ENCODE measurements at places on chromosomes 13 and 19.

DNA sequence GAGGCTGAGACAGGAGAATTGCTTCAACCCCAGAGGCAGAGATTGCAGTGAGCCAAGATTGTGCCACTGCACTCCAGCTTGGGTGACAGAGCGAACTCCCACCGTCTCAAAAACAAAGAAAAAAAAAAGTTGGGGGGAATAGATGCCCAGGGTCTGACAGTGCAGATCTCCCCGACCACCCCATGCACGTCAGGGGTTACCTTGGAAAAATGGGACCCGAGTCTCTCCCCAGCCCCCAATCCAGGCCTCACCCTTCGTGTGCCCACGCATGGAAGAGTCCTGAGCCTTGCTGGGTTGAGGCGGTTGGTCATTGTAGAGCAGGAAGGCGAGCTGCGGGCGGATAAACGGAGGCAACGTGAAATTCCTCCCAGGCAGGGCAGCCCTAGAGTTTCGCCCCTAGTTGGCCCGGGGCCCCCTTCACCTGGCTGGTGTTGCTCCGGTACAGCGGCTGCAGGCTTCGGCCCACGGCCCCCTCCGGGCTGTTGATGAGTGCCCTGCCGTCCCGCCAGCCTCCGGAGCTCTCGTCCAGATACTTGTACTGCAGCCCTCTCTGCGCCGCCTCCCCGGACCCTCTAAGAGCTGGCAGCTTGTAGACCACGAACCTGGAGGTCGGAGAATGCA, 588 bp downstream of the DNASE2 start:
- DNase-seq = peak; percentile 51

GRCh38 chr19:17646441-17646840, 41.7 kb downstream of the UNC13A start:
- DNase-seq = no peak

GRCh38 chr13:33228648-33229445, 56.7 kb downstream of the STARD13 start:
- peak; percentile 49 for DNase-seq

GRCh38 chr13:50950849-50951248, 41.3 kb downstream of the RNASEH2B start:
- no peak for DNase-seq

- no peak for DNase-seq
Observed at GRCh38 chr19:34484328-34484727, 2.8 kb downstream of the WTIP start.

DNA sequence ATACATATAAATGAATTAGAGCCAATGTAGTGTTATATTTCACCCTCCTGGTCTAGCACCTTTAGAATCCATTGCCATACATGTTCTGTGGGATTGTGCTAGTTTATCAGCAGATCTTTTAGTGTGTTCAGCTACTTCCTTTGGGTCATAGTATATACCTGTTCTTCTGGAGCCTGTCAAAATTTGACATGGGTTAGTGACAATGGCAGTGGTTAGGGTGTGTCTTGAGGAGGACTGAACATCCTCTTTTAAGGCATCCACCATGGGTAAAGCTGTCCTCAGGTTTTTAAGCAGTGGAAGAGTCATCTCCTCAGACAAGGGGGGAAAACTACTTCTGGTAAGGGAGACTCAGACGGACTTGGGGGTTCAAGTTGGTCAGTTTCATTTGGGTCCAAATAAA, 29.4 kb downstream of the DNAJC3 start:
- DNase-seq = no peak

DNA sequence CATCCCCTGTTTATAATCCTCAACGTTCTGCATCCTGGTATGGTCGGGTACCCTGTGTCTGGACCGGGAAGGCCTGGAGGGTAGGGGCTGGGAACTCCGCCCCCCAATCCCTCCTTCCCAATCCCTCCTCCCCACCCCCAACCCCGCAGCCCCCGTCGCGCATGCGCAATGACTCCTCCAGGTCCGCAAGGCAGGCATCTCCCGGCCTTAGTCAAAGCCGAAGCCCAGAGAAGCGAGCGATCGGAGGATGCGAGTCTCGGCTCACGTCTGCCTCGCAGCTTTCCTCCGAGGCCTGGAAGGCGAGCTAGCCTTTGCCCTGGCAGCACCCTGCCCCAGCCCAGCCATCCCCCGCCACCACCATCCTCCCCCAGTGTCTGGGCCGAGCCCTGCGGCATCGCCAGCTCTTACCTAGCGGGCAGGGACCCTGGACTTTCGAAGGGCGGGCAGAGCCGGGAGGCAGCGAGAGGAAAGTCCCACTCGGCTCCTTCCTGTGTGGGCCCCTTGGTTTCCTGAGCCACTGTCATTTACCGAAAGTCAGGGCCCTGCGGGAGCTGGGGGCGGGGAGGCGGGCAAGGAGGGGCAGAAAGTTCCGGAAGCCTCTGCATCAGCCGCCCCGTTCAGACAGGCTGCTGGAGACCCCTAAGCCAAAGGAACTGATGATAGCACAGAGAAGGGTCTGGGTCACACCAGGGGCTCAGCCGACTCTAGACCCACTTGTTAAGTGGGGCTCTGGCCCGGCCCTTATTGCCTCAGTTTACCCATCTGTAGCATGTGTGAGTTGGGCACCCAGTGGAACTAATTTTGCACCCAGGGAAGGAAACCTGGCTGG, at the start of gene JAK3:
TSS of gene JAK3 (minus strand) at position 445 of the 829 bp plus-strand sequence. CDS start 3,565 bp downstream, outside the sequence.
- peak; percentile 94 for DNase-seq

DNA sequence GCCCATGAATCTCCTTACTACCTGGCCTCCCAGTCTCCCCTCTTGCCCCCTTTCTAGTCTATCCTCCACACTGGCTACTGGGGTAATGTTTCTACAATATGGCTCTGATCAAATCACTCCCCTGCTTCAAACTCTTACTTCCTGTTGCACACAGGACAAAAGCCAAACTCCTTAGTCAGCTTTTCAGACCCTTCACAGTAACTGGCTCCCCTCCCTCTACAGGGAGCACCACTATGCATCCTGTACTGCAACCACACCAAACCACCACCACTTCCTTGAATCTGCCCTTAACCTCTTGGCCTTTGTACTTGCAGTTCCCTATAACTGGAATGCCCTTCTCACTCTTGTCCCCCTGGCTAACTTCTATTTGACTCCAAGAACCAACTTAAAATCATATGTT, 32.2 kb downstream of the DEDD2 start:
- DNase-seq = no peak

DNA sequence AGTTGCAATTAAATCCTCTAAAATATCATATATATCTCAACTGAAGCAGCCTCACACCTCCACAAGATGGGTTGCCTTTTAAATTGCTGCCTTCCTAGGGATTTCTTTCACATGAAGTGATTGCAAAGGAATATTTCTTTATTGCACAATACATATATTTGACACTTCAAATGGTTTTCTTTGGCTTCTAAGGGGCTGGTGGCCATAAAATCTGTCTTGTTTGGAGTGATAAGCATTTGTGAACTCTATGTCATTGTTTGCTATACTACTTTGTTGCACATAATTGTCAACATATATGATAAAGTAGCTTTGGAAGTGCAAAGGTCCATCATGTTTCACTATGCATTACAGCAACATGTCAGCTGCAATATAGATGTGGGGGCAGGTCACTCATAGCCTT, 2380.9 kb downstream of the PCDH9 start:
- DNase-seq = no peak

DNA sequence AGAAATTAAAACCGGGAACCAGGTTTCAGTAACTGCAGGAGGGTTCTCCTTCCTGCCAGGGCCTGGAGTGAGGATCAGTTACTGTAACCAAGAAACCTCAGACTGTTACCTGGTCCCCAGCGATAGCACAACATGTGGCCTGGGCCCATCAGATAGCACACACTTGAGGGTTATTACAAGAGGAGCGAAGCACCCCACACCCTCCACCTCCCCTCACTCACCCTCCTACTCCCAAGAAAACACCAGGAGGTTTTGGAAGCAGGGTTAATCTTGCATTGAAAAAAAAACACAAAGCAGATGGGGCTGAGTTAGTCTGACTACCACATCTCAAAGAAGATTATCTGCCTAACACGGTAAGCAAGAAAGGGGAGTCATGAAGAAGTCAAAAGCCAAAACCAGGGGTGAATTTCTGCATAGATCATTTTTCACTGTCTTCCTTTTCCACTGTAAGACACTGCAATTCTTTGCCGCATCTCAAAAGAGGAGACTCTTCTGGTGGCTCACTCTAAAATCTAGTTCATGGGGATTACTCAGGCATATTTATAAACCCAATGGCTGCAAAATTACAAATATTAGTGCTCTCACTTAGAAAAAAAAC, 75.9 kb upstream of the DOCK9 start:
- no peak for DNase-seq

DNA sequence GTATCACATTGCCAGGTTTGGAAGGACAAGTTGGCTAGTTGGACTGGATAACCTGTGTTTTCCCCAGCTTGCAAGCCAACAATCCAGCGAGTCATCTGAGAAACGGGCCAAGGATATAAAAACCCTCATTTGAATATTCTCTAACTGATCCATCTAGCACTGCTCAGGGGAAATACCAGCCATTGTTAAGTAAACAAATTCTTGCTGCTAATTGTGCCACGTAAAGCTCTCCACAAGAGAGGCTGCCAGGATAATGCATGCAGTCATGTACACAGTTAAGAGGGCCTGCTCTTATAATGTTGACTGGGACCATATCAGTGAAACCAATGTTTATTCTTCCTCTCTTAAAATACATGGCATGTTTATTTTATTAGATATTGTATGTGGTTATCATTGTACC, 663.2 kb upstream of the SGCG start:
- DNase-seq = no peak

DNA sequence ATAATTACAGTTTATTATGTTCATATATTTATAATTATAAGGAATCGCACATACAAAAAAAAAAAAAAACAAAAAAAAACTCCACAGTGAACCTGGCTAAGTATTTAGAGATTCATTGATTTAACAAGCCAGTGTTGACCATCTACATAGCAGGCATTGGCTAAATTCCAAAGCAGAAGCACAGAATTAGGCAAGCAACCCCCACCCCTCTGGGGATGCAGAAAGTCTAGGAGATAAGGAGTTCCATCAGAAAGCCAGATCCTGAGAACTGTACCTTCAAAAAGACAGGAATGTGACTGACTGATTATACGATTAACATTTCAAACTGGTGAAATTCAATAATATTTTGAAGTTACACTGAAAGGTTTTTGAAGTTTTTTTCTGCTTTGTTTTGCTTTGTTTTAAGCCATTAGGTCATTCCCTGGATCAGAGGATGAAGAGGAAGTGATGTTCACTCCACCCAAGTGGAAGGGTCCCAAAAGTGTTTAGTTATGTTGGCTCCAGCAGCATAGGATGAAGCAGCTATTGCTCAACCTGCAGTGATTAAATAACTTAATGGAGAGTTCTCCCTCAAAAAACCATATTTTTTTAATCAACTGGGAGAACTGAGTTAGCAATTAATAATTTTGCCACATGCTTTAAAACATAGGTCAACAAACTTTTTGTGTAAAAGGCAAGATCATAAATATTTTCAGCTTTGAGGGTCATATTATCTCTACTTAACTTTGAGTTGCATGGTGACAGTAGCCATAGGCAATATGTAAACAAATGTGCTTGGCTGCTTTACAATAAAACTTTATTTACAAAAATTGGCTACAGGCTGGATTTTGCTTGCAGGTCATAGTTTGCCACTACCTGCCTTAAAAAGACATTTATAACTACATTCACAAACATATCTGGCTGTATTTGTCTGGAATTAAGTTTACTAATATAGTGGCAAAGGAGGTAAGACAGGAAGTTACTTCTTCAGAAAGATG, 49.6 kb downstream of the DOCK9 start:
- peak; percentile 74 for DNase-seq

DNA sequence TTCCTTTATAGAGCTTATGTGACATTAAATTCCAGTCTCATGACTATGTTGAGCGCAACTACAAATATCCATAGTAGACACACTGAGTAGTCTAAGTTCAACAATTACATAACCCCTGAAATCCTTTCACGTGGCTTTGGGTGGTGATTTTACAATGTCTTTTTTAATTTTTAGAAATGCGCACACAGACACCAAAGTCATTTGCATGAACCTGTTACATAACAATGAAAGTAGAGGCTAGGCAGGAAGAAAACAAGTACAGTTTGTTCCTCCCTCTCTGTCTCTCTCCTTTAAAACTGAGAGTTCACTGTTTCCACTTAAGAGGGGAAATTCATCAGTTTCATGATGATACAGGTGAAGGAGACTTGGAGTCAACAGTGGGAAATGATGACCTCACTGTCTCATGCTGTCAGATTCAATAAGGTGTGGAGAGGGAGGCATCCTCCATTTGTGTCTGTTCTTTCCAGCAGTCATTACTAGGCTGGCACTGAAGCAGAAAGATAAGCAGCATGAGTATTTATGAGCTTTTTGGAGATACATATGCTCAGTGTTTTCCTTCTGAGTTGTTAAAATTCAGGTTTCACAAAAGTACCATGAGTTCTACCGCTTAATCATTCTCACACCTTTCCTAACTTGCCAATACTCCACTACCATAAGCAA, 201.8 kb downstream of the LHFPL6 start:
- DNase-seq = no peak

DNA sequence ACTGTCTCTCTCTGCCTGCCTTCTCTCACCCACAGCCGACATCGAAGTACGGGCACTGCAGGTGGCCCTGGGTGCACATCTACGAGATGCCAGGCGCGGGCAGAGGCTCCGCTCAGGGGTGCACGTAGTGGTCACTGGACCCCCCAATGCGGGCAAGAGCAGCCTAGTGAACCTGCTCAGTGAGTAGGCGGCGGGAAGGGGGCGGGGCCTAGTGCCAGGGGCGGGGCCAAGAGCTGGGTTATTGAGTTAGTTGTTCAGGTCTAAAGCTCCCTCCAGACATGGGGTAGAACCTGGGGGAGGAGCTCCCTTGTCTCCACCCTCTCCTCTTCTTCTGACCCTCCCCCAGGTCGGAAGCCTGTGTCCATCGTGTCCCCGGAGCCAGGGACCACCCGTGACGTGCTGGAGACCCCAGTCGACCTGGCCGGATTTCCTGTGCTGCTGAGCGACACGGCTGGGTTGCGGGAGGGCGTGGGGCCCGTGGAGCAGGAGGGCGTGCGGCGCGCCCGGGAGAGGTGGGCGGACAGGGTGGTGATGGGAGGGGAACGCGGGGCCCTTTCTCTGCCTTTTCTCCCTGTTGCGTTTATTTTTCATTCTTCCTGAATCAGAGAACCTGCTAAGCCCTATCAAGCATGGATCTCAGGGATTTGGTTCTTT, 1.9 kb downstream of the GTPBP3 start:
- no peak for DNase-seq

- DNase-seq = no peak
Observed at GRCh38 chr13:86383561-86383960, 584.3 kb upstream of the SLITRK6 start.

- no peak for DNase-seq
Observed at GRCh38 chr13:106530980-106531481, 4.4 kb downstream of the EFNB2 start.

GRCh38 chr19:29541473-29542253, 15.9 kb downstream of the VSTM2B start:
- no peak for DNase-seq

GRCh38 chr13:43316946-43317353, 293.6 kb downstream of the DNAJC15 start:
- peak; percentile 68 for DNase-seq

GRCh38 chr13:102040812-102041211, 361.0 kb downstream of the FGF14 start:
- DNase-seq = no peak

DNA sequence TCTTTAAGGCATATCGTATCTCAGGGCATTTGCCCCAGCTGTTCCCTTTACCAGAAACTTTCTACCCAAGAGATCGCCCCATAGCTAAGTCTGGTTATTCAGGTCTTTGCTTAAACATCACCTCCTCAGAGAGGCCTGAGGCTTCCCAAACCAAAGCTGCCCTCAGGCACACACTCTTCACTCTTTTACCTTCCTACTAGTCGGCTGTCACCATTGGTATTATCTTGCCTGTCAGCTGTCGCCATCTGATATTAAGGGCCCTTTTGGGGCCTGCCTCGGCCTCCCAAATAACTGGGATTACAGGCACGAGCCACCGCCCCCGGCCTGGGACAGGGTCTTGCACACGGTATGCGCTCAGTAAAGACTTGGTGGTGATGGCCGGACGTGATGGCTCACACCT, 1.0 kb downstream of the GADD45GIP1 start:
- no peak for DNase-seq

Data from AG20443 (cell line).